Left lung (tissue), 14 donors: ENCODE measurements at places on chromosomes 6 and 20.

- no peak for DNase-seq
Observed at GRCh38 chr20:40631119-40631631, 57.9 kb downstream of the MAFB start.

DNA sequence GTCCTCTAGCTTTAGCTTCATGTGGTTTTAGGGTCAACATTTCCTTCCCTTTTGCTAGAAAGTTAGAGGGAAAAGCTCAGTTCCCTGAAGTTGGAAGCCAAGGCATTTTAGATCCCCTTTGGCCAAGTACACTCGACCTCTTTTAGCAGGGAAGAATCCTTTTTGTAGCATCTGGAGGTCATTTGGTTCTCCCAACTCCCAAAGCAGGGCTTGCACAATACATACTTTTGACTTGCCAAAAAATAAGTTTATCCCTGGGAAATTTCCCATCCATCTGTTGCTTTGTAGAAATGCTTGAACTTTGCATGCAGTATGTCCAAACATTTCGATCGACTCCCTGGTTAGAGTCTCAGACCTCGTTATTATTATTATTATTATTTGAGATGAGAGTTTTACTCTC, 4.6 kb upstream of the EDEM2 start:
- DNase-seq = no peak

DNA sequence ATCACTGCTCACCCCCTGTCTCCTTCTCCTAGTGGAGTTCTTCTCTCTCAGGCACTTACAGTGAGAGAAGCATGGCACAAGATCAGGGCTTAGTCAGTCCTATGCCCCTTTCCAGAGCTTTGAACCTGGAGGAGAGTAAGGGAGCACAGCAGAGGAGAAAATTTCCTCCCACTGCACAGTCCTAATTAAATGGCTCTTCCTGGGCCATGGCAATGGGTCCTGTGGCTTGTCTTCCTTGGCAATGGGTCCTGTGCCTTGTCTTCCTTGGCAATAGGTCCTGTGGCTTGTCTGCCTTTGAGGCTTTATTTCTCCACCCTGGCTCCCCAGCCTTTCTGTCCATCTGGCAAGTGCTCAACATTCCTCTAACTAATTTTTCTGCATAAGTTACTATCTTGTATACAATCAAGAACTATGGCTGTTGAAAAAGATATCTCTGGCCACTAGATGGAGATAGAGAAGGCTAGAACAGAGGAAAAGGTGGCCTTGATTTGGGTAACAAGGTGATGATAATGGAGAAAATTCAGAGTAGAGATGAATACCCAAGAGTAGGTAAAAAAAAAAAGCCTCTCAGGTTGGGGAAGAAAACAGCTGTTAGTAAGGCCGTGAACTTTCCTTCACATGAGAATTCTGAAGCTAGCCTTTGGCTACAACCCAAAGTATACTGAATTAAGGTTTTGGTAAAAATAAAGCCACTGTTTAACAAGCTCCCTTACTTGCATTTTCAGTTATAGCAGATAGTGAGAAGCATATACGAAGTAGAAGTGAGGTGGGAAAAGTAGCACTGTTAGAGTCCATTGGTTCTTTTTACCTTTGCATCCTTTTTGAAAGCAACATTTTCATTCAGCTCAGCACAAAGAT, 504.9 kb downstream of the DOK5 start:
- no peak for DNase-seq

- no peak for DNase-seq
Observed at GRCh38 chr6:148779142-148779562, 32.3 kb downstream of the UST start.

- DNase-seq = no peak
Observed at GRCh38 chr6:119124079-119124824, 45.8 kb upstream of the FAM184A start.

GRCh38 chr6:151279891-151280290, 40.1 kb downstream of the AKAP12 start:
- DNase-seq = no peak

- no peak for DNase-seq
Observed at GRCh38 chr20:59902470-59902869, 31.0 kb downstream of the SYCP2 start.

DNA sequence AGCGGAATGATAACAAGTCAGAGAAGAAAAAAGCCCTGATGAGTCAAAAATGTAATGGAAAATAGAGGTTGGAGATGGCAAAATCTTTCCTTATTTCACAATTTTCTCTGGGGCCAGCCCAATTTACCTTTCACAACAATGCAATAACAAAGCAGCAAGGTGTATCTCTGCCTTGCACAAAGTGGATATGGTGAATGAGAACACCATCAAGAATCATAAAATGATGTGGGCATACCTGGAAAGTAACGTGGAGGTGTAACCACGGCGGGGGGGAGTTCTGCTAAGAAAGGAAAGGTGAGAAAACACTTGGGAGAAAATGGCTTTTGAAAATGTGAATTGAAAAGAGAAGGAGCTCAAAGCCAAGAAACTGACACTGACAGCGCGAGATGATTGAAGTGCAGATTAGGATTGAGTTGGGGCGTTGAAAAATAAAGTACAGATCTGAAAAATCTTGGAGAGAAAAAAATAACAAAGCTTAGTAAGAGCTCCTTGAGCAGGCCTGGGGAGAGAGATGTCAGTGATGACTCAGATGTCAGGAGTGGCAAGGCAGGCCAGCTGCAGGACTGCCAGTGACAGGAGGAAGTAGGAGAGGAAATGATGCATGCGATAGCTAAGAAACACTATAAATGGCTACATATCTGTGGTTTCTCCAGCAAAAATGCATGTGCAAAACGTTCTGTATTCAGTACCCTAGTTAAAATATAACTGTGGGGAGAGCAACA, 26.2 kb downstream of the ARHGAP18 start:
- DNase-seq = peak; percentile 84

GRCh38 chr20:17137692-17138091, 89.1 kb upstream of the PCSK2 start:
- DNase-seq = no peak

DNA sequence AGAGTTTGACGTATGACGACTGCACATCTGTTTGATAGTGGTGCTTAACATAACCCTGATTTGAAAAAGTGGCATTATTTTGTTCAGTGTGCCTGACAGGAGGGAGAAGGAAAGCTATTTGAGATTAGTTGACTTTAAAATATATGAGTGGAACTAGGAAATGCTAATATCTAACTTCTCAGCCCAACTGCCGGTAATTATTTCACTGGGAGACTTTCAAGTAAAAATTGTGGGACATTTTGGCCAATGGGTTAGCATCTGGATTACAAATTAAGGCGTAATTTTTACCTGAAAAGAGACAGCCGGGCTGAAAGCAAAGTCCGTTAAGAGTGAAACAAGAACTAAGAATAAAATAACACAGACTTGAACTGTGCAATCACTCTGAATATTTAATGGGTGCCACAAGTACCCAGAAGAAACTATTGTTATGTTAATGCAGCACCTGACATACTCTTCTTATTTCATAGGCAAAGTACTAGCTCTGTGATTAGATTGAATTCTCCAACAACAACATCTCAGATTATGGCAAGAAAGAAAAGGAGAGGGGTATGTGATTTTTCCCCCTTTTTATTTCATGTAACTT, 2.0 kb downstream of the HEY2 start:
- no peak for DNase-seq

DNA sequence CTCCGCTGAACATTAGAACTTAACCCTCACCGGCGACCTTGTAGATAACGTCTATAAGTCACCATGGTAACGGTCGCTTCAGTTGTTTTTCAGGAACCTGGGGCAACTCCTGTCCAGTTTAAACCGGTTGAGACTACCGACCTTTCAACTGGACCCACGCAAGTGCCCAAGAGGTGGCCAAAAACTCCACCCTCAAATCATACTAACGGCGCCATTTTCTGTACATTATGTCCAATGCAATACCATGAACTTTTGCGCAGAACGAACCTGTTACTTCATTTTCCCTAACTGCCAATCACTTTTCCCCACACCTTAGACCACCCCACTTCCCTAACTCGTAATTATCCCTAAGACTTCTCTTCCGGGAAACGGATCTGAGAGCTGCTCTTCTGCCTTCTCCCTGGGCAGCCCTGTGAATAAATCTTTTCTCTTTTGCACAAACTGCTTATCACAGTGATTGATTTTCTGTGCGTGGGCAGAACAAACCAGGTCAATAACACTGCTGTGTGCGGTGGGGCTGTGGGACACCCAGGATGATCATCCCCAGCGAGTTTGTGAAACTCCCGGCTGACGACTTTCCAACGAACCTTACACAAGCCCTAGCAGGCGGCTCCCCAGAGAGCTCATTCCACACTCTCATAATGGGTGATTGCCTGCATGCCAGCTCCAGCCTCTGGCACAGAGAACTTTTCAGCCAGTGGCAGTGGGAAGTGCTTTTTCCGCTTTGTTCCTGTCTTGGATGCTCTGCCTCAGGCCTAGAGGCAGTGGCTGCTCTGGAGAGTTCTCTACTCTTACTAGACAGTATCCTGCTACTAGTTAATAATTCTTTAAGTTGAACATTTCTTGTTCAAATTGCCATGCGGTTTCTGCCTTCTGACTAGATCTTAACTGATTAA, 28.6 kb downstream of the GPX5 start:
- DNase-seq = no peak

GRCh38 chr6:128512296-128512695, 8.1 kb downstream of the PTPRK start:
- DNase-seq = no peak

GRCh38 chr6:170231293-170232185, 59.3 kb downstream of the DLL1 start:
- DNase-seq = no peak

GRCh38 chr6:106241498-106241897, 84.1 kb downstream of the ATG5 start:
- no peak for DNase-seq

- DNase-seq = no peak
Observed at GRCh38 chr20:46683939-46684750, 5.1 kb downstream of the TP53RK start.

GRCh38 chr20:21303872-21304586, 898 bp downstream of the XRN2 start:
- peak; percentile 19 for DNase-seq

- peak; percentile 62 for DNase-seq
Observed at GRCh38 chr6:169289619-169290339, 36.1 kb upstream of the THBS2 start.

DNA sequence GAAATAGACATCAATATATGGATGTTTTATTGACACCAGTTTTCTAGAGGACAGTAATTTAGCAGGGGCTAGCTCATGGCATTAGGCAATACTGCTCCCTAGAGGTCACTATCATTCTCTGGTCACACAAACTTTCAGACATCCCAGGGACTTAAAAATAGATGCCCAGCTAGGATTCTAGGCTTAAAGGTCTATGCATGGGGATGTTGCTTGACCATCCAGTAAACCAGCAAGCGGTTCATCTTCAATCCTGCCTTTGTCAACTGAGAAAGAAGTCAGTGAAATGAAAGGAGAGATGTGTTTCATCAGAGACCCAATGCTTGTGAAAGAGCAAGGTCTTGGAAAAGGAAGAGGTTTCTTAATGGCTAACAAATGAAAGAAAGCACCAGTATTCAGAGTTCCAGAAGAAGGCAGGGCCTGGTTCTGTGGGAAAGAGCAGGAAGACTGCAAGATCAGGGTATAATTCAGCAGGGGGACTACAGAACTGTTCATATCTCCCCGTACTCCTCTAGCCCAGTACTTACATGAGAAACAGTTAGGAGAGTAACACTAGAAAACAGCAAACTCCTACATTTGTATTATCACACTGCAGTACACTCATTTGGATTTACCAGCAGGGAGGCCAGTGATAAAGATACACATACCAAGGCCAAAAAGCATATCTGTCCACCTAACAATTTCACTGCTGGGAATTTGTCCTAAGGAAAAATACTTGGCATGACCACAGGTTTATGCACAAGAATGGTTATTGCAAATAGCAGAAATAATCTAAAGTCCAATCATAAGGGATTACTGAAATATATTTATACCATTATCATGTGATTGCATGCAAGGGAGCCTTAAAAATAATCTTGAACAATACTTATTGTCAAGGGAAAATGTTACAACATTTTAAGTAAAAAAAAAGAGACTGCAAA, 151.4 kb upstream of the LAMA2 start:
- no peak for DNase-seq

- no peak for DNase-seq
Observed at GRCh38 chr6:142822383-142822782, 122.6 kb downstream of the HIVEP2 start.

GRCh38 chr20:14555676-14556075, 218.3 kb upstream of the FLRT3 start:
- no peak for DNase-seq

- DNase-seq = no peak
Observed at GRCh38 chr20:16606468-16607070, 33.3 kb upstream of the KIF16B start.

DNA sequence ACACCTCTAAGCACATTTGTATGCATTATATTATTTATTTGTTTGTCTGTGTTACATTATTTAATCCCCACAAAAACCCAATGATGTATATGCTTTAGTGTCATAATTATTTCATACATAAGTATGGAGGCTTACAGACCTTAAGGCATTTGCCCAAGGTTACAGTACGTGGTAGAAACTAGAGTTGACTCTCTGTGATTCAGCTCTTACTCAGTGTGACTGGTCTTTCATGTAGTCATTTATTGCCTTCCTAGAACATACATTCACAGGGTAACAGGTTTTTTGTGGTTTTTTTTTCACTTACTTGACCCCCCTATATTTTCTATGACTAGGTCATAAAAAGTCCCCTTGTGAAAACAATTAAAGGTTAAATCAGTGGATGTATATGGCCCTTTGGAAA, 566.8 kb downstream of the TFAP2A start:
- no peak for DNase-seq

DNA sequence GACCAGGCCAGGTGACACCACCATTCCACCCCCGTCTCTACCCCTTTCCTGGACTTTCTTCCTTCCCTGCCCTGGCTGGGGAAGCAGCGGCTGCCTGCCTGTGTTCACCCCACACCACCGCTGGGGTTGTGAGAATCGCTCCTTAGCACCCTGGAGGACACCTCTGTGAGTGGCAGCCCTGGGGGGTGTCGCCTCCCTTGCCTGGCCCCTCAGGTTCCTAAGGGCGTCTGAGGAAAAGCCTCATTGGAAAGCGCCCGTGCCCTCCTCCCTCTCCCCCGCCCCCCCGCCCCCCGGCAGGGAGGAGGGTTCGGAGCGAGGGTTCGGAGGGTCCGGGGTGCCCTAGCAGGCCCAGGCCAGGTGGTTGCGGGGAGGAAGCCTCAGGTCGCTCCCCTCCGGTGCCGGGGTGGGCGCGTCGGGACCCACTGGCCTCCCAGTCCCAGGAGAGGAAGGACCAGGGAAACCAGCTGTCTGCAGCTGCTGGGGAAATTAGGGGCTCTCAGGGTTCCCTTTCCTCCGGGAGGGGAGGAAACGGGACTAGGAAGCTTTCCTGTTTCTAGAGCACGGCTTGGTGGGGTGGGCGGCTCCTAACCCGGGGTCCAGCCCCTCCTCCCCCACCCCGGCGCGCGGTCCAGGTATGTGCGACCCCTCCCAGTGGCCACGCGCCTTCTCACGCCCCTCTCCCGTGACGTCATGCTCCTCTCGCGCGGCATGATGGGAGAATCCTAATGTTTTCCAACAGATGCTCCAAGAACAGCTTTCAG, at the start of gene PHACTR3:
Gene PHACTR3, plus strand, starts transcription at position 760 of the 761 bp plus-strand sequence. CDS start 475 bp downstream, outside the sequence.
- peak; percentile 20 for DNase-seq
